ENCODE measurements at places on chromosomes 4 and X.

GRCh38 chr4:56657818-56658217, 23.3 kb downstream of the HOPX start:
- no peak for DNase-seq

- DNase-seq, result no peak
Observed at GRCh38 chrX:112669824-112670223, 9.9 kb downstream of the LHFPL1 start.

GRCh38 chrX:8297766-8298165, 126.7 kb upstream of the VCX2 start:
- no peak for DNase-seq

GRCh38 chrX:97326456-97326855, 442.7 kb downstream of the RPA4 start:
- no peak for DNase-seq

GRCh38 chr4:141074098-141074878, 59.0 kb downstream of the RNF150 start:
- no peak for DNase-seq

- DNase-seq, result no peak
Observed at GRCh38 chr4:124386163-124386562, 326.4 kb downstream of the ANKRD50 start.

GRCh38 chr4:23130845-23131244, 438.1 kb downstream of the GBA3 start:
- DNase-seq, result no peak

DNA sequence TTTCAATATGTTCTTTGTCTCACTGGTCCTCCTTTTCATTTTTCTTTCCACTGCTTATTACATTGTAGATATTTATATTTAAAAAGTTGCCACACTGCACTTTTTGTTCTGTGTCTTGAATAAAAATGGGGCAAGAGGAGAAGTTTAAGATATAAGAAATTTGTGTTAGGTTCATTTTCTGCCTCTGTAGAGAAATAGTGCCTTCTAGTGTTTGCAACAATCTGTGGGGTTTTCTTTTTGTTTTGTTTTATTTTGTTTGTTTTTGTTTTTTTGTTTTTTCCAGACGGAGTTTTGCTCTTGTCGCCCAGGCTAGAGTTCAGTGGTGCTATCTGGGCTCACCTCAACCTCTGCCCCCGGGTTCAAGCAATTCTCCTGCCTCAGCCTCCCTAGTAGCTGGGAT, 20.1 kb upstream of the SMIM14 start:
- DNase-seq, result no peak

GRCh38 chr4:148716431-148717052, 274.3 kb upstream of the NR3C2 start:
- no peak for DNase-seq

DNA sequence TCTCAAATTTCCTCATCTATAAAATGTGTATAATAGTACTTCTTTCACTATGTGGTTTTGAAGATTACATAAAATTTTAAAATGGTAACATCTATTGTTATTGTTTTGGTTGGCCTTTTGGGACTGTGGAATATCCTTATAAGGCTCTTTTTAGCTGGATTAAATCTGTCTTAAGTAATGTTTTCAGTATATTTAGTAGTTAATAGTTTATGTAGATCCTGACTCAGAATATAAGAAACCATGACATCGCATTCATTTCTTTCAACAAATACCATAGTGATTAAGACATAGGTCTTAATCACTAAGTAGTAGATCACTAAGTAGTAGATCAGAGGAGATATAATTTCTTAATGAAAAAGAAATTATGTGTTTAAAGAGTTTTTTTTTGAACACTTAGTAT, 48.5 kb downstream of the MRPL1 start:
- DNase-seq, result no peak

- no peak for DNase-seq
Observed at GRCh38 chrX:48700951-48701653, 4.6 kb downstream of the SUV39H1 start.

DNA sequence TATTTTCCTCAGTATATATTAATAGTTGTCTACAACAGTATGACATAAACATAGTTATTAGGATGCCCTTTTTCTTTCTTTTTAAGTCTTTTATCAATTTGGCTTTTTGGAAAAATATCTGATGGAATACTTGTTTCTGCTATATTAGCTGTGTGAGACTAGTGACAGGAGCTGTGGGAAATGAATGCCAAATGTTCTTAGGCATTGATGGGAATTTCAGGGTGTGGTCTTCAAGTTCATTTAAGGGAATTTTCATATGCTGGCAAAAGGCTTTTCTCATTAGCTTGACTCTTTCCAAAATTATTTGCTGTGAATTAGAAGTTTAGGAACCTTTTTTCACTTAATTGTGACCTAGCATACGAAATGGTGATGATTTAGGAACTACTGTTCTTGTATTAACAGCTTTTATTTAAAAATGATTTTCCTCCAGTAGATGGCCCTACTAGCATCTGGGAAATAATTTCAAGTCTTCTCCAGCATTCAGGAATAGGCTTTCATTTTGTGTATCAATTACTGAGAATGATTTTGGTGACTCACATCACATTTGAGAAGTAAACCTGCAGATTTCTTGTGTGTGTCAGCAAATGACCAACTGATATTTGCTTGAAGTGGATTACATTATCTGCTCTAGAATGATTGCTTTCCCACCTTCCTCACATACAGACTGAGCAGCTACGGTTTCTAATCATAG, 70.9 kb downstream of the HTT start:
- no peak for DNase-seq

DNA sequence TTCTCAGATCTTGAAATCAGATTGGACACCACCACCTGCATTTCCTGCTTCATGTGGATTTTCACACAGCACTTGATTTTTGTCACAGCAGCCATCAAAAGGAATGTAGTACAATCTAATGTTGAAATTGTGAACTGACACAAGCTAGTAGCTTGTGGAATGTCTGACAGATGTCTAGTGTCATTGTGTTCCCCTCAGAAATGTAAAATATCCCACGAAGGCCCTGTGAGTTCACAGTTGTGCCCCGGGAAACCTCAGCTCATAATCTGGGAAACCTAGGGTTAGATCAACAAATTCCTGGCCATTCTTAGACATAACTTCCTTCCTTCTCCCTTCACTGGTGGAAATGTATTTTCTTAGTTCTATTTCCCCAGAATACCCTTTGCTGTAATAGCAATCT, 205.7 kb downstream of the AR start:
- DNase-seq, result no peak

DNA sequence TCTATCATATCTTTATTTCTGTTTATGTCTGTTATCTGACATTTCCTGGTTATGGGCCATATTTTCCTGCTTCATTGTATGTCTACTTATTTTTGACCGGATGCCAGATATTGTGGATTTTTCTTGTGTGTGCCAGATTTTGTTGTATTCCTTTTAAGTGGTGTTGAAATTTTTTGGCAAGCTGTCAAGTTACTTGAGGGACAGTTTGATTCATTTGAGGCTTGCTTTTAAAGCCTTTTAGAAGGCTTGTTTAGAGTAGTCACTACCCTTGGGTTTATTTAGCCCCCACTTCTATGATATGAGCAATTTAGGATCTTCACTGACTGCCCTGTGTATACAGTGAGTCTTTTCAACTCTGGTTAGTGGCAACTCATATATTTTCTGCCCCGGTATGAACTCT, 29.2 kb upstream of the NPY2R start:
- no peak for DNase-seq

DNA sequence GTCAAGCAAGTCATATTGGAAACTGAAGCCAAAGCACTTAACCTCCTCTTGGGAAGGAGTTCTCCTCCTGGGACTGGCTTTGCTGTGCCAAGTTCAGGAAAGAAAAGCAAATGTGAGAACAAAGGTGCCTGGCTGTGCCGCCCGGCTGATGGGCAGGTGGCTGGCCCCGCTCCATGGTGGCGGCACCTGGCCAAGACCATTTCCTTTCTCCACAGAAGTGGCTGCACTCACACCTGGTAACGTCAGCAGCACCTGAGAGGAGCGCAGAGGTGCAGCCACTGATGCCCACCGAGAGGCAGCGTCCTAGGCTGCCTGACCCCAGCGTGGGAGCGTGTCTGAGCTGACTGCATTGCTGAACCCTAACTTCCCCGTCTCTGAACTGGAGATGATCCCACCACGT, 54.3 kb downstream of the DCTD start:
- no peak for DNase-seq

GRCh38 chr4:169668069-169668721, 47.8 kb downstream of the CLCN3 start:
- no peak for DNase-seq

- no peak for DNase-seq
Observed at GRCh38 chrX:142096253-142096652, 108.8 kb downstream of the MAGEC2 start.

- no peak for DNase-seq
Observed at GRCh38 chrX:110417128-110417527, 58.5 kb downstream of the RTL9 start.

- no peak for DNase-seq
Observed at GRCh38 chr4:156923525-156923924, 48.1 kb downstream of the PDGFC start.

All from activated naive CD4-positive, alpha-beta T cell treated with anti-CD3 and anti-CD28 coated beads, Interleukin-2, amount 50 U/mL, for 72 hours (primary cell).